ENCODE measurements at places on chromosomes 12 and 14. TPM values are rescaled to one million over a fixed set of nuclear protein-coding genes. Genes with fewer than 3 reads are reported as not detected.

FZD10 gene
- 1.8 TPM for total RNA-seq

FGD6 gene
- 14.6 TPM for total RNA-seq

TSPAN9 gene
- 72.3 TPM for total RNA-seq

KRT2 gene
- total RNA-seq: not detected

A2M gene
- 1,082 TPM for total RNA-seq

TNS2 gene
- total RNA-seq: 56.7 TPM

PLEKHG7 gene
- 4.6 TPM for total RNA-seq

SIX4 gene
- total RNA-seq: 7.1 TPM

All from lung (tissue), 17 donors.